ENCODE measurements at places on chromosomes 2 and 18.

GRCh38 chr2:159090514-159091201, 122.2 kb downstream of the TANC1 start:
- DNase-seq, result no peak

- no peak for DNase-seq
These were observed 175.0 kb downstream of the L3MBTL4 start for GRCh38 chr18:6239716-6240115.

DNA sequence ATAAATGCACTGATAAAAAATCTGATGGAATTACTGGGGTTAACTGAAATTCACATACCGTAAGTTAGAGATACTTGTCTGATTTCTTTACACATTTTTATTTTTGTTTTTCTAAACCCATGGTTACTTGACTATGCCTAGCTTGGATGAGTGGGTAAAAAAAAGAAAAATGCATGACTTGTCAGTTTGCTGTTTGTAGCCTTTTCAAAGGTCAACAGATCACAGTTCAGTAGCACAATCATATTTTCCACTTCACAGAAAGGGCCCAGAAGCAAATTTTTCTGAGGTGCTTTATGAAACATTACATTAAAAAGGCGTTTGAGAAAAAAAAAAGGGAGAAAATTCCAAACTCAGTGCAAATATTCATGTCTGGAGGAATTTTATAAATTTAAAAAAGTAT, 16.4 kb downstream of the SLC16A14 start:
- DNase-seq, result no peak

DNA sequence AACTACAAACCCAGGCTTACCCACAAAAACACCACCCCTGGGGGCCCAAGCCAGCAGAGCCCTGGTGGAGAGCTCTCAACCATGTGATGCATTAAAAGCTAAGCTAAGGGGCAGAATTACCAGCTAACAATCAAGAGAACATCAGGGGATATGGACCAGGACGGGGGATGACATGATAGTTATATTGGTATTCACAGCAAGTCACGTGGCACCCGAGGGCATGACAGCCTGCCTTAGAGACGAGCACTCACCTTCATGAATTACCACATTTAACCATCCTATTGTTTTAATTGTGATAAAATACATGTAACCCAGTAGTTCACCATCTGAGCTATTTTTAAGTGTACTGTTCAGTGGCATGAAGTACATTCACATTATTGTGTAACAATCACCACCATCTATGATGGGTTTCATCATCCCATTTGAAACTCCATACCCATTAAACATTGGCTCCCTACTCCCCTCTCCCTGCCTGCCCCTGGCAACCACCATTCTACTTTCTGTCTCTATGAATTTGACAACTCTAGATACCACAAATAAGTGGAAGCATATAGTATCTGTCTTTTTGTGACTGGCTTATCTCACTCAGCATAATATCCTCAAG, 245.6 kb downstream of the ANAPC1 start:
- no peak for DNase-seq

GRCh38 chr2:47225061-47225783, 70.1 kb upstream of the STPG4 start:
- no peak for DNase-seq

GRCh38 chr18:23237524-23238151, 102.4 kb downstream of the CABLES1 start:
- no peak for DNase-seq

Measured in esophagus squamous epithelium (tissue), 5 donors.